ENCODE measurements at places on chromosomes 4 and X.

DNA sequence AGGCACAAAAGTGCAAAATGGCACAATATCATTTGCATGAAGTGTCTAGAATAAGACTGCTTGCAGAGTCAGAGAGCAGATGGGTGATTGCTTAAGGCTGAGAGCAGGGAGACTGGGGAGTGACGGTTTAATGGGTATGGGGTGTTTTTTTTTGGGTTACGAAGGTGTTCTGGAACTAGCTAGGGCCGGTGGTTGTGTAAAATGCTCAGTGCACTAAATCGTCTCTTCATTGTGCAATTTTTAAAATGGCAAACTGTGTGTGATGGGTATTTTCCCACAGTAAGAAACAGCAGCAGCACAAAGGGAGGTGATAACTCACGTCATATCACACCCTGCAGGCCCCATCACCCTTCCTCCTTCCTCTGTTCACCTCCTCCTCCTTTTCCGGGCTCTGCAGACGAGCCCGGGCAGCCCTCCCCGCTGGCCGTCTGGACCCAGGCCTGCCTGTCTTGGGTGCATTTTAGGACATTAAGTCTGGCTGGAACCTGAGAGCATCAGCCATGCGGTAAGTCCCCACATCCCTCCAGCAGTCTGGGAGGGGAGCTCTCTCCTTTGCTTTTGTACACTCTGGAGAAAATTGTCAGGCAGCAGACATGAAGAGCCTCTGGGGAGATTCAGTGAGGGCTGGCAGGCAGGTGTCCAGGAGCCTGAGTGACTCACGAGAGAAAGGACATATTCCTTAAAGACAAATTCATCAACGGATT is 42.7 kb downstream of the ASMT start:
- no peak for DNase-seq

GRCh38 chr4:140012688-140013486 is 141.1 kb downstream of the MAML3 start:
- DNase-seq, result no peak

DNA sequence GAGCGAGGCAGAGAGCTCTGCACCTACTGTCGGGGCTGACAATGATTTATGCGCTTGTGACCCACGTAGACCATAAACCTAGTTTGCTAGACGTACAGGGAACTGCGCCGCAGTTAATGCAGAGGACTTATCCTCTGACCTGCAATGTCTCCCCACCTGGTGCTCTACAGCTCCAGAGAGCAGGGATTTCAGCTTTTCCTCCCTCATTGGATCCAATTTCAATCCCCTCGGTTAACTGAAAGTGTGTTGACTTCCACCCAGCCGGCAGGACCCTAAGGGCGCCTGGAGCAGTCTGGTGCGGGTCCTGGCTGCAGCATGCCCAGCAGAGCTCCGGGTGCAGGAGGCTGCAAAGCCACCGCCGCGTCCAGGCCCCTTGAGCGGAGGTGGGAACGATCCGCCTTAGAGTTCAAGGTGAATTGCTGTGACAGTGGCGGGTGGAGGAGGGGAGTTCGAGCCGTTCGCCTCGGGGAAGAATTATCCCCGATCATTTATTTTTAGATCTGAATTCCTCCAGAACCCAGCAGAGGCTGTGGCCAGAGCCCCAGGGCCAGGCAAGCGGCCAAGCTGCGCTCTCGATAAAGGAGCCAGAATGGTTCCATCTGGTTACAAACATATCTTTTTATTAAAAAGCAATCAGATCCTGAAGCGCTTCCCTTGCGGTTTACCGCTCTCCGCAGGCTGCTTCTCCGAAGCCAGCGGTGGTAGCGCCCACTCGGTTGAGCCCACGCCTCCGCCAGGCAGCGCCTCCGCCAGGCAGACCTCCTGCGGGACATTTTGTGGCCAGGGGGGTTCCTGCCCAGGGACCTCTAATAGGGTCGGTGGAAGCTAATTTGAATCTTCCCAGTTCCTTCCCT is 66.0 kb downstream of the FBXO8 start:
- no peak for DNase-seq

DNA sequence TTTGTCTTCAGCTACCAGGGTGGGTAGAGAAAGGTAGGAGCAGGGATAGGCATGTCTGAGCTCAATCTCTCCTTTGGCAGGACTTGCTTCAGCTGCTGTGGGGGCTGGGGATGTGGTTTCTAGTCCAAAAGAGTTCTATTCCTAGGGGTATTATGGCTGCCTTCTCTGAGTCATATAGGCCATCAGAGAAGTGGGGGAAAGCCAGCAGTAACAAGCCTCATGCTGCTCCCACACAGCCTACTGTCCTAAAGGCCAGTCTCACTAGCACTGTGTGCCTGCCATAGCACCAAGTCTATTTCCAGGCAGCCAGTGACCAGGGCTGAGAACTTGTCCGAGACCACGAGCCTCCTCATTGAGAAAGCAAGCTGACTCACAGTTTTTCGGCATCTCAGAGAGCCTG is 270.6 kb downstream of the DCAF12L2 start:
- no peak for DNase-seq
